Activated CD4-positive, alpha-beta T cell treated with anti-CD3 and anti-CD28 coated beads, Interleukin-2, amount 10 ng/mL, durations not matched to agents 7 days and 5 days (primary cell): ENCODE measurements at places on chromosomes 16 and 17. TPM values are rescaled to one million over a fixed set of nuclear protein-coding genes. Genes with fewer than 3 reads are reported as not detected.

The UBALD1 gene
- 22.2 TPM for total RNA-seq

The HBQ1 gene
- total RNA-seq: not detected

The GPR142 gene
- not detected for total RNA-seq

DNA sequence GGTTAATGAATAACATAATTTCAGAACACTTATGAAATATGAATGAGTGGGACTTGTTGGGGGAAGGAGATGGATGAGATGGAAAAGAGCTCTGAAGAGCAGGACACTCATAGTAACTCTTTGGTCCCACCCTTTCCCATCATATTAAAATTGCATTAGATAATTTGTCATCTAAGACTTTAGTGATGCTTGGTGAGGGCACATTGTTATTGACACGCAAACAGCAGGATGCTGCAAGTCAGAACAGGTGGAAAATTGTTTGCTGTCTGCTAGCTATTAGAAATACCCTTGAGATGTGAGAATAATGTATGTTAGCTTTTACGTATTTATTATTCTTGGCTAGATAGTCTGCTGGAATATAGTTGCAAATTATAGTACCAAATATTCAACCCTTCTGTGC, 75.7 kb downstream of the TANC2 start:
- no peak for DNase-seq

GRCh38 chr16:12796498-12796897, 7.2 kb downstream of the CPPED1 start:
- DNase-seq: no peak

The ANKS4B gene
- total RNA-seq: not detected

DNA sequence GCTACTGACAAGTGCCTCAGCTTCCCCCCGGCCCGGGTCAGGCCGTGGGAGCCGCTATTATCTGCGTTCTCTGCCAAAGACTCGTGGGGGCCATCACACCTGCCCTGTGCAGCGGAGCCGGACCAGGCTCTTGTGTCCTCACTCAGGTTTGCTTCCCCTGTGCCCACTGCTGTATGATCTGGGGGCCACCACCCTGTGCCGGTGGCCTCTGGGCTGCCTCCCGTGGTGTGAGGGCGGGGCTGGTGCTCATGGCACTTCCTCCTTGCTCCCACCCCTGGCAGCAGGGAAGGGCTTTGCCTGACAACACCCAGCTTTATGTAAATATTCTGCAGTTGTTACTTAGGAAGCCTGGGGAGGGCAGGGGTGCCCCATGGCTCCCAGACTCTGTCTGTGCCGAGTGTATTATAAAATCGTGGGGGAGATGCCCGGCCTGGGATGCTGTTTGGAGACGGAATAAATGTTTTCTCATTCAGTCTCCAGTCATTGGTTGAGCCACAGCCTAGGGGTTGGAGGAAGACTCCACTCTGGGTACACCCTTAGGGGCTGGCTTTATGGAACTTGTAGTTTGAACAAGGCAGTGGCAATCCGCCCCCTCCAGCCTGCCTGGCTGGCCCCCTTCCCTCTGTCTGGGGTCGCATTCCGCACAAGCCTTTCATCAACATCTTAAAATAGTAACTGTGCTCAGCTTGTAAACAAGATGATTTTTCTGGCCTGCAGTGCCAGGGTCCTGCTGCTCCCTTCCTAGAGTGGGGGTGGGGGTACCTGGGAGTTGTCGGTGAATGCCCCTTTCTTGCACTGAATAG, 4.1 kb downstream of the SYNGR2 start:
- no peak for DNase-seq

DNA sequence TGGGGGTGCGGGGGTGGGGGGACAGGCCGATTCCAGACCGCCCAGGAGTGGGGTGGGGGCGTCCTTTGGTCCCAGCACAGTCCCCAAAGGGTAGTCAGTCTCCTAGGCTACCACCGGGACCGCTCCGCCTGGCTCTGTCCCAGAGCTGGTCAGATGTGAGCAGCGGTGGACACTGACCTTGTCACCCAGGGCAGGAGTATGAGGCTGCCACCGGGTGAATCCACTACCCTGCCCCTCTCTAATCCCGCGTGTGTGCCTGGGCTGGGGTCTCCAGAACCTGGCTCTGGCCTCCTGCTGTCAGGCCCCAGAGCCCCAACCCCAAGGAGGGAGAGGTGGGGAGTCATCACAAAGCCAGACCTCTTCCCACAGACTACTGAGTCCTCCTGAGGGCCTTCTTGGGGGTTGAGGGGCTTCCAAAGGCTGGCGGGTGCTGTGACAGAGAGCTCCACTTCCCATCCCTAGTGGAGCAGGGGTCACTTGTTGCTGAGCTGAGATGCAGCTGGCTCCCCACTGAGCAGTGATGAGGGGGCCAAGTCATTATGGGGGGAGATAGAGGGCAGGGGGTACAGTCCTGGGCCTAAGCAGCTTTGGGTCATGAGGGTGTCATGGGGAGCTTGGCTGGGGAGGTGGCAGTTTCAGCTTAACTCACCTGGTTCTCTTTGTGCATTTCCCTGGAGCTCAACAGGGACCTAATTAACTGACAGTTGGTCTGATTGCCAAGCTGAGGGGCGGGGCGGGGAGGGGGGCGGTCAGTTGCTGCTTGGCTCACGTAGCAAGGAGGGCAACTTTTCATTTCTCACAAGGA, 1.2 kb downstream of the PPP1R1B start:
- DNase-seq: no peak

The NOG gene
- 0.37 TPM for total RNA-seq

GRCh38 chr17:902463-902862, 77.1 kb downstream of the NXN start:
- DNase-seq: no peak

- no peak for DNase-seq
Measured at GRCh38 chr17:50556803-50557202, 3.7 kb upstream of the CACNA1G start.

DNA sequence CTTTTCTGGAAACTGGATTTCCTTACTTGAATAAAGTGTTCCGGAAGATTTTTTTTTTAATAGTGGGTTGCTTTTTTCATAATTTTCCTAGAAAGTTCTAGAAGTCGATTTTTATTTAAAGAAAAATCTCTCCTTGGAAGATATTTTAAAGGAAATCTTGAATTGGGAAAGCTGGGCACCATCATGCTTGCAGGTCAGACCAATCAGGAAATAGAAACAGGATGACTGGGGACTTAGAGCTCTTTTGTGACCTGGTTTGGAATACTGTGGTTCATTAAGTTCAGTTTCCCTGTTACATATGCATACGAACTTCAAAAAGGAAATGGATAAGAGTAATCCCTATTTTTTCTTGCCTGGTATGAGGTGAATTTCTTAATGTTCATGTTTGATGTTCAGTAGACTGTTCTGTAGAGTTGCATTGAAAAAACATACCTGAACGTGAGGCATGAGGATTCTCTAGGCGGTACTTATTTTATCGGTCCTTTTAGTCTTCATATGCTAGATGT, 1.2 kb downstream of the NFATC3 start:
- no peak for DNase-seq

- DNase-seq: no peak
Measured at GRCh38 chr16:78813661-78814311, 714.3 kb downstream of the WWOX start.

- no peak for DNase-seq
Measured at GRCh38 chr17:66915204-66915611, 49.3 kb upstream of the CACNG4 start.

The SYNGR3 gene
- total RNA-seq: 1.3 TPM

The CCL8 gene
- total RNA-seq: not detected

DNA sequence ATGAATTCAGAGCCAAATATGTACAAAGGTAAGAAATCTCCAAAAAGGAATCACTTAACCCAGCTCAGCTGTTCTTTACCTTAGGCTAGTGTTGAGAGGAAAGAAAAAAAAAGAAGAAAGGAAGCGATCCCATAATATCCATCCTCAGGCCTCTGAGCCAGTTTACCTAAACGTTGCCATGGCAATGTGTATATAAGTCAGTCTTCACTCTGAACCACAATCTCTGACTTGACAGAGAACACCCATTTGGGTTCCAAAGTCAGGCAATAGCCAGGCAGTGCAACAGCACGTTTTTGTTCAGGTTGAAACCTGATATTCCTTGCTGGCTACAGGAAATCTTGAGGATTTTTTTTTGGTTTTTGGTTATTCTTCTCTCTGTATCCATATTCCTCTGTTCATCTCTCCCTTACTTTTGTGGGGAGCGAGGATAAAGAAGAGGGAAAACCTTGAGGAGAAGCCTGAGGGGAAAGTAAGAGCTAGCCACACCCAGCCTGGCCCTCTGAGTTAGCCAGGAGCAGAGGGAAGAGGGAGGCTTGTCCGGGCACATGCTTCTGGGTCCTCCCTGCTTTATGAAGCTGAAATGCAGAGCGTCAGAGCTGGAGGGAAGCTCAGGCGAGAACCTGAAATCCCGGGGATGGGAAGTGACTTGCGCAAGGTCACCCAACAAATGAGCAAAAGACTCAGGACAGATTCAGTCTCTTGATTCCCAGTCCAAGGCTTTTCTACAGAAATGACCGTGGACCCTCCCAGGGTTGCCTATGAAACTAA, 152.7 kb downstream of the SOX9 start:
- no peak for DNase-seq

The SLC16A13 gene
- total RNA-seq: 18.0 TPM

DNA sequence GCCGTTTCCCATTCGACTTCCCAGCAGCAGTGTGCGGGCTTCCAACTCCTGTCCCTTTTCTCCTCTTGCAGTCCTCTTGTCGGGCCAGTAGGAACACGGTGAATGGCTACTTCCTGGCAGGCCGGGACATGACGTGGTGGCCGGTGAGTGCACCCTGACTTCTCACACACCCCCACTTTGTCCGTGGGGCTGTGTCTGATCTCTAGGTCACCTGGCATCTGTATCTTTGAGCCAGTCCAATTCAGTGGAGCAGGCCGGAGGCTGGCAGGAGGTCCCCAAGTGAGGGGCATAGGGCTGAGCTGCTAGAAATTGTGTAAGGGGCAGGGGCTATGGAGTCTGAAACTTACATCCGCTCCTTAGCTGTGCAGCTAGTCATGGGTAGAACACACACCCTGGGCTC, 6.6 kb downstream of the SLC5A10 start:
- DNase-seq: no peak

GRCh38 chr17:10809605-10810004, 5.7 kb upstream of the TMEM238L start:
- DNase-seq: no peak

DNA sequence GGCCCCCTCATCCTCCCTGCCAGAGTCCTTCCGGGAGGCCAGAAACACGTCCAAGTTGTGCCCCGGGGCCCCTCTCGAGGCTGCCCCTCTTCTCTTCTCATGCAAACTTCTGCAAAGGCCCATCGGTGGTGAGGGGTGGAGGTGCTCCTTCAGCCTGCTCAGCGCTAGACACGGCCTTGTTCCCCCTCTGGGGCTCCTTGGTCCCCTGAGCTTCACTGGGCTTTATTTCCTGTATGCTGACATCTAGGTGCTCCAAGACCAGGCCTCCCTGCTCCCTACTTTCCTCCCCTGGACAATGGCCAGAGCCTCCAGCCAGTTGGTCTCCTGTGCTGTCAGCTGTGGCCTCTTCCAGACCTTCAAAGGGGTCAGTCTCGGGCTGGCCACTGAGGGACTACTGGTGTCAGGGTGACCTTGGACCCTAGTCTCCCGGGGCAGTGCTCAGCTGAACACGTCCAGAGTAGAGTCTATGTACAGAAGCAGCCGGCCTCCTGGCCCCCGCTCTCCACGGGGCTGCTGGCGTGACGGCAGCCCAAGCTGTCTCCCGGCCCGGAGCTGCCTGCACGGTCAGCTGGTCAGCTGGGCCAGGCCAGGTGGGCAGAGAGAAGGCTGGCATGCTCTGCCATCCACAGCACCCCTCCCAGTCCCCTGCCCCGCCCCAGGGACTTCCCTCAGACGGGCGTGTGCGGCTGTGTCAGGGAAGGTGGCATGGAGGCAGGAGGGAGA, 1.7 kb upstream of the PRR35 start:
- no peak for DNase-seq

The CYGB gene
- not detected for total RNA-seq

The TMIGD1 gene
- not detected for total RNA-seq

DNA sequence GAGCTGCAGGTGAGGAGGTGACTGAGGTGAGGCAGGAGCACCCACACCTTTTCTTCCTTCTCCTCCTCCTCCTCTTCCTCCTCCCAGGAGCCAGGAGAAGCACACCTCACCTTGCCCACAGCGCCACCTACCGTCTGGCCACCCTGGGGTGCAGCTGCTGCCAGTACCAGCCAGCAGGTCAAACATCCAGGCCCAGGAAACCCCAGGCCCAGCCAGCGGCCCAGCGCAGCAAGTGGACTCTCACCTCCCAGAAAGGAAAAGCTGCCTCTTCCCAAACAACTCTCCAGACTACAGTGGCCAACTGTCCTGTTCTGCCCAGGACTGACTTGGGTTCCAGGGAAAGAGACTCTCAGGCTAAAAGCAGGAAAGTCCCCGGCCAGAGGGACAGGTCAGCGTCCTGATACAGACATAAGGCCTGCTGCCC, 22.7 kb downstream of the PEMT start:
- DNase-seq: peak; percentile 64

DNA sequence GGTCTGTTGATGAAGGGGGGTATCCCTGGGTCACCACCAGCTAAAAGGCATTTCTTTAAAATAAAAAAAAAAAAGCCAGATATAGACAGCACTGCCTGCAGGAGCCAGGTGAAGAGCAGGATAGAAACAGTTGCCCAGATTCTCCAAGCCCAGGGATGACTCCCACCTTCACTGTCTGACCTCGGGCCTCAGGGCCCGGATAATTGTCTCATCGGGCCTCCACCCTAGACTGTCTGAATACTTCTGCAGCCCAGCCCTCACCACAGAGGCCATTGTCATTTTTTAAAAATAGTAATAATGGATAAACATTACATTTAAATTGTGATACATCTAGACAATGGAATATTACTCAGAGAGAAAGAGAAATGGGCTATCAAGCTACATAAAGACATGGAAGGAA, 92.8 kb upstream of the TNRC6C start:
- no peak for DNase-seq

GRCh38 chr17:68085771-68086381, 50.3 kb downstream of the KPNA2 start:
- DNase-seq: peak; percentile 31

DNA sequence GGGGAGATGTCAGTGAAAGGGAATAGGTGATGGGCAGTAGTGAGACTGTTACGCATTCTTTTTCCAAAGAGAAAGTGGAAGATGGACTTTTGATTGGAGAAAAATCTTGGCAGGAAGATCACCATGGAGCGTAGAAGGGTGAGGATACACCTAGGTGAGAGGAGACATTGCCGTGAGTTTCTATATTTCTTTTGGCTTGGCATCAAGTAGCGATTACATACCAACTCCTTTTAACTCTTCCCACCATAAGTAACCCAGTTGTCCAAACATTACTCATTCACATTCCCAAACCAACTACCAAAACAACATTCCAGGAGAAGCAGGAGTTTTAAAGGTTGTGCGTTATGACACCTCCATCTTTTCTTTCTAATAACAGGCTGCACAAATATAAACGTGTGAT, 10.7 kb upstream of the KRT28 start:
- DNase-seq: no peak

- DNase-seq: no peak
Measured at GRCh38 chr17:320139-320538, 32.5 kb downstream of the RPH3AL start.

- peak; percentile 54 for DNase-seq
Measured at GRCh38 chr16:56916571-56917403, 15.2 kb upstream of the HERPUD1 start.

The CCL3 gene
- total RNA-seq: 4.1 TPM

- DNase-seq: no peak
Measured at GRCh38 chr17:7652388-7653356, 1.9 kb downstream of the ATP1B2 start.

The ARL5C gene
- total RNA-seq: 0.15 TPM

GRCh38 chr17:75267411-75268232, 3.4 kb downstream of the MIF4GD start:
- no peak for DNase-seq

The KCNH4 gene
- total RNA-seq: 0.17 TPM
